ENCODE measurements at places on chromosomes 1 and 21.

GRCh38 chr1:27154469-27154990 lies 395 bp downstream of the SLC9A1 start:
- DNase-seq: no peak

DNA sequence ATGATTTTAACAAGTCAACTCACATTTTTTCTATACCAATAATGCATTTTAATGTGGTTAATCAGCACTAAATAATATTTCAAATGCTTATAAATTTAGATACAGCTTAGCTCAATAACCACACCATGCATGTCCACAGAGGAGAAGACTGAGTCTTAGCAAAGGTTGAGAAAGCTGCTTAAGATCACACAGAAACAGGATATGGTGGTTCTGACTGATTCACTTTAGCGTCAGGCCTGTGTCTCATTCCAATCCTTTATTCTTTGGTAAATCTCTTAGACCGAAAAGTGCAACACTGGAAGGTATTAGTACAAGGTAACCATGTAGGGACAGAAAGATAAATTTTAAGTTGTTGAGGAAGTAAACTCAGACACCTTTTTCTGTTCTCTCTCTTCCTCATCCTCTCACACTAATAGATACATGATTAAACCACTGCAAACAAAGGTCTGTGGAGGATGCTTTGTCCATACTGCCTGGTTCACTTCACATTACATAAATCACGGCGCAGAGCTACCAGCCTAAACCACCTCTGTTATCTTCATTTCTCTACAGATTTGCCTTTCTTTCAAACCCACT lies 139.0 kb downstream of the DPYD start:
- DNase-seq: no peak

GRCh38 chr1:156662005-156662799 lies 15.0 kb downstream of the NES start:
- DNase-seq: no peak

DNA sequence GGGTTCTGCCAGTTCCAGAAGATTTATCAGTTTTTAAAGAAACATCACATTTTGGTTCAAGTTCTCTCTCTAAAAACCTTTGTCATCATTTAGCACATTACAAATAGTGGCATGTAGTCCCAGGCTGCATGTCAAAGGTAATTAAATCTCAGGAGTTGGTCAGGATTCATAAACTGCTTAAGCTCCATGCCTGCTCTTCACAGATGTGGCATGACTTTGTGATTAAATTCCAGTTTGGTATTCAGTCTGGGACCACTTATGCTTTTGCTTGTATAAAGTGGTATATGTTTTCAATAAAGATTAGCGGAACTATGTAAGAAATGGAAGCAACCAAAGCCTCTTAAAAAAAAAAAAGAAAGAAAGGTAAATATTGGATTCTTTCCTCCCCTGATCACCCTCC lies 408.0 kb downstream of the DISC1 start:
- no peak for DNase-seq

- DNase-seq: peak; percentile 15
Observed at GRCh38 chr1:62425041-62425440, 11.8 kb upstream of the USP1 start.

DNA sequence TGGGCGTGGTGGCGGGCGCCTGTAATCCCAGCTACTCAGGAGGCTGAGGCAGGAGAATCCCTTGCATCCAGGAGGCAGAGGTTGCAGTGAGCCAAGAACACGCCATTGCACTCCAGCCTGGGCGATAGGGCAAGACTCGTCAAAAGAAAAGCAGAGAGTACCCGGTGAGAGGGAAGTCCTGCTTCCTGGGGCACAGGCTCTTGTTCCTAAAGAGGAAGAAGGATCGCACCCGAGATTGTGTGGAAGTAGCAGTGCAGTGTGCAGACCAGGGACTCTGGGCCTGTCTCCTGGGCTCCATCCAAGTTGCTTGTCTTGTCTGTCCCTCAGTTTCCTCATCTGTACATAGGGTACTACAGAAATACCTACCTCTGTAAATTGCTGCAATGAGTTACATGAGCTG lies 29.6 kb downstream of the NBPF3 start:
- no peak for DNase-seq

DNA sequence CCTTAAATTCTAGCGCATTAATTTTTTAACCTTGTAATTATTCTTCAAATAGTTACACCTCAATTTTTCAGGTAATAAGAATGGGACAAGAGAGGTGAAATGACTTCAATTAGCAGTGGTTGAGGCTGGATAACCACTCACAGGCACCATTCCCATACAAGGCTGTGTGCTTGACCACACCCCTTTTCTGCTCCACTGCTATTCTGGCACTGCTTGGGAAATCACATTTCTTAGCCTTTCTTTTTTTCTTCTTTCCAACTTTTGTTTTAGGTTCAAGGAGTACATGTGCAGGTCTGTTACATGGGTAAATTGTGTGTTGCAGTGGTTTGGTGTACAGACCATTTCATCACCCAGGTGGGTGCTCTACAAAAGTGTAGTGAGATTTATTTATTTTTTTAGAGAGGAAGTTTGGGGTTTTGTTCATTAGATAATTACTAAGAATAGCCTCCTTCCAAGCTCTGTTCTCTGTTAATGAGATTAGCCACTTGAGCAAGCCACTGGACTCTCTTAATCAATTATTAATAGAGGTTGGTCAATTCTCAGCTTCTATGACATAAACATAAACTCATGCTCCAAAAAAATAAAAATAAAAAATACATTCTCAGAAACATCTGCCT lies 14.4 kb downstream of the ILDR2 start:
- DNase-seq: no peak

GRCh38 chr1:69406244-69406643 lies 161.5 kb upstream of the LRRC7 start:
- no peak for DNase-seq

- DNase-seq: peak; percentile 71
Observed at GRCh38 chr1:84505493-84506001, 639 bp upstream of the SPATA1 start.

DNA sequence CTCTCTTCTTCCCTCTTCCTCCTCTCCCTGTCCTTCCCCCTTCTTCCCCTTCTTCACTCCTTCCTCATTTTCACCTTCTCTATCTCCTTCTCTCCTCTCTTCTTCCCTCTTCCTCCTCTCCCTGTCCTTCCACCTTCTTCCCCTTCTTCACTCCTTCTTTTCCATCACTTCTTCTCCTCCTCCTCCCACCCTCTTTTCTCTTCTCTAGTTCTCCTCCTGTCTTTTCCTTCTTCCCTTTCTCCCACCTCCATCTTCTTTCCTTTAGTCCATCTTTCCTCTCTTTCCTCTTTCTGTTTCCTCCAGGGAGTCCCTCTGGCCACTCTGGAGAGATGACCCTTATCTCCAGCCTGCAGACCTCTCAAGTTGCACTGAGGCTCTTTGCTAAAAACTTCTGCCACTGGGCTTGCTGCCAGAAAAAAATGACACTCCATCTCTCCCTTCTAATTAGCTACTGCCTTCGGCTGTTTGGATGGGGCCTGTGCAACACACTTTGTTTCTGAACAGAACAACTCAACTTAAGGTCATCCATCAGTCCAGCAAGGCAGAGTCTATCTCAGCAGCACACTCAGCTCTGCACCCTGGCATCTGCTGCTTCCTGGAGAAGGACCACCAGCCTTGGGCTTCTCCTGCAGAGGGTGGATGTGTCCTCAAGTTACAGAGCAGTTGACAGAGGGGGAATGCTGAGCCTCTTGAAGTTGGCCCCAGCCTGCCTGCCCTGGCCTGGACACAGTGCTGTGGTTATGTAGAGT lies 538.8 kb downstream of the MATN1 start:
- peak; percentile 94 for DNase-seq

DNA sequence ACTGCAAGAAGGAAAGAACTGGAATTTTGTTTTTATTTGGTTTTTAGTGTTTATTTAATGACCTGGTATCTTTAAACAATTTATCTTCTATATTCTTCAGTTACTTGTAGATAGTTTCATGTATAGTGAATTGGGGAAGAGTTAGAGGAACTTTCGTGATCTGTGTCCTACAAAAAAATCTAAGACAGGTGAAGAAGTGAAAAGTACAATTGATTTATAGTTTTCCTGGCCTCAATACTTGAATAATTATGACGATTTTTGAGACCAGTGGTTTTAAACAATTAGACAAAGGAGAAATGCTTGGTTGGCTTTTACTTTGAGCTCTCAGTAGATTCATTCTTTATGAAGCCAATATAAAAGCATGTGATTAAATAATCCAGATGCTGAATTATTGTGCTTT lies 7.5 kb downstream of the MIER1 start:
- DNase-seq: no peak

GRCh38 chr1:14773396-14774025 lies 175.0 kb downstream of the KAZN start:
- DNase-seq: no peak

DNA sequence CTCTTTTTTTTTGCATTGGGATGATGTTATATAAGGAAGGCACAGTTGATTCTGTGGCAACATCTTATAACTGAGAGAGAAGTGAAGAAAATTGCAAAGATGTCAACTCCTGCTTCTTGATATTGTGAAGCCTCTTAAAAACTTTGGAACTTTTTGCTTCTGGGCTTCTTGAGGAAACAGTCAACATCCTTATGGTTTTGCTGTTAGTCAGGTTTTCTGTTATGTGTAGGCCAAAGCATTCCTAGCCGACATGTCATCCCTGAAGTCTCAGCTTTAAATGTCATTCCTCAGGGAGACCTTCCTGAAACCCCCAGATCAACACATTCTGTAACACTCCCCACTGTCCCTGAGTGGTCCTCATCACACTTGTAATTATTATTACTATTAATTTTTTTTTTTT lies 12.6 kb downstream of the FALEC start:
- DNase-seq: no peak

GRCh38 chr1:23470282-23471070 lies 13.5 kb downstream of the ASAP3 start:
- DNase-seq: no peak

- no peak for DNase-seq
Observed at GRCh38 chr1:170660871-170661645, 2.9 kb upstream of the PRRX1 start.

GRCh38 chr1:32962248-32962896 lies 2.2 kb downstream of the RNF19B start:
- DNase-seq: peak; percentile 30

GRCh38 chr21:38622081-38622826 lies 124.0 kb upstream of the ERG start:
- no peak for DNase-seq

DNA sequence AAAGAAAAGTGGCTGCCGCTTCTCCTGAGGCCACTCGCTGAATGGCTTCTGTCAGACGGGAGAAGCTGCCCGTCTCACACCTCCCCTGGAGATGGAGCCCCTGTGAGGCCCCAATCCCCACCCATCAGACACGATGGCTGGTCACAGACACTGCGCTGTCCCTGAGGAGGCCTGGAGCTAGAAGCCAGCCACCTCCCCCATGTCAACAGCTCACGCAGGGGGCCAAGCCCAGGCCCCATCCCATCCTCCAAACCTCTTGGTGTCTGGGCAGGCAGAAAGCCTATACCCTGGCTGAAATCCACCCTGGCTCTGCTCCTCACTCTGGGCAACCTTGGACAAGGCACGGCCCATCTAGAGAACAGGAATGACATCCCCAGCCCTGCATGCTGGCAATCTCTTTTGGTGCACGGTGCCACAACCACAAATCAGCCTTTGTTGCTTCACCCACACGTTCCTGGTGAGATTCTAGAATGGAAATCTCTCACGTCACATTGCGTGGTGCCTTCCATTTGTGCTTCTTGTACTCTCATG lies 273.9 kb upstream of the VAMP3 start:
- DNase-seq: no peak

- DNase-seq: no peak
Observed at GRCh38 chr1:165383067-165383466, 26.6 kb upstream of the LMX1A start.

GRCh38 chr1:19412654-19413053 lies 72.7 kb downstream of the CAPZB start:
- no peak for DNase-seq

DNA sequence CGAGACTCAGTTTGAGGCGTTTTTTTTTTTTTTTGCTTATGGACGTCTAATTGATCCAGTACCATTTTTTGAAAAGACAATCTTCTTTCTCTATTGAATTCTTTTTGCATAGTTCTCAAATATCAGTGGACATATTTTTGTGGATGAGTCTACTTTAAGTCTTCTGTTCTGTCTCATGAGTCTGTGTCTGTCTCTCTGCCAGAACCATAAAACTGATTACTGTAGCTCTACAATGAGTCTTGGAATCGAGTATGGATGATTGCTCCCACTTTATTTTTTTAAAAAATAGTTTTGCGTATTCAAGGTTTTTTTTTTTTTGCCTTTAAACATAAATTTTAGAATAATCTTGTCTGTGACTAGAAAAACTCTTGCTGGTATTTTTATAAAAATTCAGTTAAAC lies 323.5 kb downstream of the ZNF326 start:
- DNase-seq: no peak

DNA sequence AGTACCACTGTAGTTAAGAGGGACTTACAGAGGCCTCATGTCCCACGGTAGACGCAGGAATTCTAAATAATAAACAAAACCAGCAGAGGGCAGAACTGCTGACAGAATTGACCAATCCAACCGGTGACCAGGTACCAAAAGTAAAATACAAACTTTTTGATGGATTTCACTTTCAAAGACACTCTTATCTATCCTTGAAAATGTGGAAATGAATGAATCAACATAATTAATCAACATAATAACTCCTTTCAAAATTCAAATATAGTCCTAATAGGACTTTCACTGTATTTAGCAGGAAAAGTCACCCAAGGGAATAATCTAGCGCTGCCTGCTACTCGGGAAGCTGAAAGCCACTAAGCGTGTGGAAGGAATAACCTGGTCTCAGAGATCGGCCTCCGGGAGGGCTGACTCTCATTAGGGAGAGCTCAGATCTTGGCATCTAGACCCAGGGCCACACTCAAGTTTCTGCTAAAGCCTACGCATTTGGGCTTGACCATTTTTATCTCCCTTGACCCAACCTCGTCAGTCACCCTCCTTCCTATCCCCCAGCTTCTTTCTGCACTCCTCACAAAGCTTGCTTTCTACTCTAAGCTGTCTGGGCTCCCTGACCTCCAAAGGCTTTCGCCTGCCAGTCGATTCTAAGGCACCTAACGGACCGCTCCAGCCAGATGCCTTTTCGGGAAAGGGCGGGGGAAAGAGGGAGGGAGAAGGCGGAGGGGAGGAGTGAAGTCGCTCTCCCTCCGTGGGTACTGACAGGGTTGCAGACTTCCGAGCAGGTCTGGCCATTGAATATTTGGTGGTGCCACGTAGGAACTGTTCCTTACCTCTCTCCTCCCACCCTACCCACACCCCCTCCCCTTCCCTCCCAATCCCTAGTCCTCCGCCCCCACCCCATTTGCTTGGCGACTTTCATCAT lies 1.6 kb downstream of the COL11A1 start:
- no peak for DNase-seq

All from K562 (cell line).